Testis (tissue), 5 donors: ENCODE measurements at places on chromosomes 5 and 9. TPM values are rescaled to one million over a fixed set of nuclear protein-coding genes. Genes with fewer than 3 reads are reported as not detected.
A peak's percentile ranks its signal among the peaks of the same experiment; 100 is the strongest.

DNA sequence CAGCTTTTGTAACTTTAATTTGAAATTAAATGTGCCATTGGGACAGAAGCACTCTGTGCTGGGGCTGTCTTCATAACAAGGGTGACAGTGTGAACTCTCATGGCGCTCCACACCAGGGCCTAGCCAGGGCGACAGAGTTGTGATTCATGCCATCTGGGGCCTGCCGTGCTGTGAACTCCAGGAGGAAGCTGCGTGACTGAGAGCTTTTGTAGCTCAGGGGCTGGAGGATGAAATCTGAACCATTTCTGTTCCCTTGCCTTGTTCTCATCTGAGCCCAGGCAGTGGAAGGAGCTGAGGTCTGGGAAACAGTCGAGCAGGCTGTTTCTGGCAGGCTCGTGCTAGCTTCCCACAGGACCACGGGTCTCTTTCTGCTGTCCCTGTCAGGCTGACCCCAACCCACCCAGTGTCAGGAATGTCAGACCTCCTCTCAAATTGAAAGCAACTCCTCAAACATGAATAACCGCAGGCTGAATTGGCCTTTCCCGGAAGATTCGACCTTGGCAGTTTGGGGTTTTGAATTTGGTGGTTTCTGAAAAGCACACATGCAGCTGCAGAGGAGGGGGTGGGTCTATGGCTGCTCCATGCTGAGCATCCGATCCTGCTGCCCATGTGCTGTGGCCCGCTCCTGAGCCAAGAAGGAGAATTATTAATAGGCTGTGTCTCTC, 69.2 kb upstream of the RPS23 start:
- no peak overlapping the region for H3K4me3 ChIP-seq
- H3K36me3 ChIP-seq = no peaks in the 10 kb centered on the region
- H3K27me3 ChIP-seq = no peaks in the 10 kb centered on the region
- H3K27ac ChIP-seq = peak overlapping the region; percentile 65

DNA sequence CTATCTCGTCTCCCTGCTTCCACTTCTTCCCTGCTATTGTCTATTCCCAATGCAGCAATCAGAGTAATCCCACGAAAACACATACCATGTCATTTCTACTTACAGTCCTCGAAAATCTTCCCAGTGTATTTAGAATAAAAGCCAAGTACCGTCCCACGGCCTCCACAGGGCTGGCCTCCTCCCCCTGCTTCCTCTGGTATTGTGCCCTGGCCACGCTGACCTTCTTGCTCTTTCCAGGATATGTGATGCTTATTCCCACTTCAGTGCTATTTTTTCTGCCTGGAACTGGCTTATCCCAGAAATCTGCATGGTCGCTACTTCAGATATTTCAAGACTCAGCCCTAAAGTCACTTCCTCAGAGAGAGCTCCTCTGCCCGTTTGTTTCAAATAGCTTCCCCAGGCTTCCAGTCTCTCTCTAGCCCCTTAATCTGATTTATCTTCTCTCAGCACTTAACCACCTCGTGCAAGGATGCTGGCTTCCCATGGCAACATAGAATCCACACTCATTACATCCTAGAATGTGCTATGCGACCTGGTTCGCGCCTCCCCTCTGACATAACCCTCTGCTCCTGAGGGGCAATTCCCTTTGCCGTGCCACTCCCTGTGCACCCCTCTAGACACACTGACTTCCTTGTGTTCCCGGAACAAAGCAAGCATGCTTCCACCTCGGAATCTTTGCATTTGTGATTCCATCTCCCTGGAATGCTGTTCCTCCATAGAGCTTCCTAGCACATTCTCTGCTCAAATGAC, 365.9 kb downstream of the ZSWIM6 start:
- no peaks in the 10 kb centered on the region for H3K36me3 ChIP-seq
- DNase-seq = no peak
- no peaks in the 10 kb centered on the region for H3K4me1 ChIP-seq
- no peaks in the 10 kb centered on the region for H3K27me3 ChIP-seq
- no peak overlapping the region for H3K4me3 ChIP-seq

GRCh38 chr5:424301-425110, 18.5 kb upstream of the EXOC3 start:
- H3K4me3 ChIP-seq = no peak overlapping the region
- H3K27me3 ChIP-seq = no peaks in the 10 kb centered on the region
- no peaks in the 10 kb centered on the region for H3K4me1 ChIP-seq
- H3K36me3 ChIP-seq = no peaks in the 10 kb centered on the region
- DNase-seq = no peak

GPBP1 gene
- total RNA-seq = 137 TPM

- no peak overlapping the region for H3K4me3 ChIP-seq
- no peaks in the 10 kb centered on the region for H3K27me3 ChIP-seq
- H3K27ac ChIP-seq = no peak overlapping the region
These were observed 56.5 kb upstream of the ADRB2 start for GRCh38 chr5:148769941-148770340.

BRINP1 gene
- total RNA-seq = 1.2 TPM

- no peak overlapping the region for H3K27ac ChIP-seq
- DNase-seq = peak; percentile 68
- no peaks in the 10 kb centered on the region for H3K36me3 ChIP-seq
- H3K4me3 ChIP-seq = no peak overlapping the region
- no peaks in the 10 kb centered on the region for H3K27me3 ChIP-seq
These were observed 389.6 kb downstream of the SEMA5A start for GRCh38 chr5:9156282-9156681.

GRCh38 chr9:36450110-36450732, 50.2 kb upstream of the RNF38 start:
- peaks cover 40% of the 10 kb centered on the region for H3K4me1 ChIP-seq
- no peaks in the 10 kb centered on the region for H3K36me3 ChIP-seq
- peak; percentile 54 for DNase-seq
- no peaks in the 10 kb centered on the region for H3K27me3 ChIP-seq

TAS2R1 gene
- total RNA-seq = 1.3 TPM

NAIP gene
- 45.9 TPM for total RNA-seq

DNA sequence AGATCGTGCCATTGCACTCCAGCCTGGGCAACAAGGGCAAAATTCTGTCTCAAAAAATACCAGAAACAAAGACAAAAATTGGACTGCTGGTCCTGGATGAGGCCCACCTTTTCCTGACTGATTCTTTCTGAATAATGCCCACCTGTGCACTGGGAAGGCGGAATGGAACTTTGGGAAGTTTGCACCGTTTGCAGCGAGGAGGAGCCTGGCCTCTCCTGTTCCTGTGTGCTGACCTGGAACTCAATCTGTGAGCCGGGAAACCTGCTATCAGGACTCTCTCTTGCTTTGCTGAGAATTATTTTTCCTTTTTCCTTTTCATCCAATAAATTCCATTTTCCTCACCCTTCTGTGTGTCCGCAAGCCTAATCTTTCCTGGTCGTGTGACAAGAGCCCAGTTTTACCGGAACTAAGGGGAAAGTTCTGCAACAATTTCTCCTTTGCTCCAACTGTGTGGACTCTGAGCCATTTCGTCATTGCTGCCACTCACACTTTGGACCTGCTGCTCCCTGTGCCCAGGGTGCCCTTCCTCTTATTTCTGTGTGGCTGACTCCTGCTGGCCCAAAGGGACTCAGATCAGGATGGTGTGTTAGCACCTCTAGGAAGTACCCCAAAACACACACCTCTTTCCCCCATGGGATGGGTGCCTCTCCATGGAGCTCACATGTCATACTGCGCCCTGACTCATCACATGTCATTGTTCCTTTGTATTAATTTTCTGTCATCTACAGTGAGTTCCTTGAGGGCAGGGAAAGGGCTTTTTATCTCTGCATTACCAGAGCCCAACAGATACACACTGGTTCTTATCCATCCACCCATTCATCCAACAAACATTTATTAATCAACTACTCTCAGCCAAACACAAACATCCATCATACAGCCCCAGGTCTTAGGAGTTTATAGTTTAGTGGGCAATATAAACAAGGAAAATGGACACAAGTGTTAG, 4.7 kb upstream of the GLRX start:
- no peak overlapping the region for H3K4me3 ChIP-seq
- H3K4me1 ChIP-seq = peaks cover 13% of the 10 kb centered on the region
- H3K36me3 ChIP-seq = no peaks in the 10 kb centered on the region
- no peak for DNase-seq
- no peaks in the 10 kb centered on the region for H3K27me3 ChIP-seq

TAF9 gene
- 182 TPM for total RNA-seq

GRCh38 chr5:154768207-154768606, 13.0 kb downstream of the LARP1 start:
- no peaks in the 10 kb centered on the region for H3K27me3 ChIP-seq
- peaks cover 43% of the 10 kb centered on the region for H3K4me1 ChIP-seq
- no peak for DNase-seq
- no peak overlapping the region for H3K4me3 ChIP-seq
- no peak overlapping the region for H3K27ac ChIP-seq

DNA sequence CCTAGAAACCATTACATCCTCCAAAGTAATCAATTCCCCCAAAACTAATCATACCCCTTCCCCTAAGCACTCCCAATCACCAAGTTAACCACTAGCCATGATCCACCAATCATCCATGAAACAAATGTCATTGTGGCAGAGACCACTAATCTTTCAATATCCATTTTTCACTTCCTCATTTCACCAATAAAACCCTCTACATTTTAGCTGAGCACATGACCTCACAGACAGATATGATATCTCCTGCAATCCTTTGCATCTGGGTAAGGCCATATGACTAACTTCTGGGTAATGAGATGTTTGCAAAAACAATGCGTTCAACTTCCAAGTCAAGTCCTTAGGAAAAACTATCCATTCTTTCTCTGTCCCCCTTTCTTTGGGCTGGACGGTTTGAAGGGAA, 20.7 kb downstream of the OR2S2 start:
- no peak overlapping the region for H3K4me3 ChIP-seq
- no peaks in the 10 kb centered on the region for H3K36me3 ChIP-seq
- H3K4me1 ChIP-seq = no peaks in the 10 kb centered on the region
- H3K27ac ChIP-seq = no peak overlapping the region
- H3K27me3 ChIP-seq = no peaks in the 10 kb centered on the region
- no peak for DNase-seq

GRCh38 chr9:135216791-135217441, 129.4 kb downstream of the OLFM1 start:
- no peak overlapping the region for H3K27ac ChIP-seq
- H3K27me3 ChIP-seq = no peaks in the 10 kb centered on the region
- H3K4me1 ChIP-seq = no peaks in the 10 kb centered on the region
- H3K36me3 ChIP-seq = no peaks in the 10 kb centered on the region
- DNase-seq = no peak

- no peak overlapping the region for H3K27ac ChIP-seq
- H3K36me3 ChIP-seq = no peaks in the 10 kb centered on the region
- peaks cover 18% of the 10 kb centered on the region for H3K4me1 ChIP-seq
- no peaks in the 10 kb centered on the region for H3K27me3 ChIP-seq
- H3K4me3 ChIP-seq = no peak overlapping the region
These were observed 35.5 kb upstream of the CREBRF start for GRCh38 chr5:173020643-173021042.

DNA sequence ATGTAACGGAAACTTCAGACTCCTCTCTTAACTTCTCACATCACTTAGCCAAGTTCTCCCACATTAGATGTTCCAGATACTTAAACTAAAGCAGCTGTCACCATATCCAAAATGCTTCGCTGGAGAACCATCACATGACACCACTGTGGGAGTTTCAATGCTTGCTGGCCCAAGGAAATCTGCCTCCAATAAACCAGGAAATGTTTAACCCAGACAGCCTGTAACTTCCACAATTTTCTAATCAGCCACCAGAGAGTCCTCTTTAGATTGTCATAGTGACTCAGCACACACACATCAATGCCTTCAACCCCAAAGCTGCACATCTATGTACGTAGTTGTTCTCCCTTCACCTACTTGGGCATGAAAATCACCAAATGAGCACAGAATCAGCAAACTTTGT, 118.7 kb downstream of the LPAR1 start:
- H3K27me3 ChIP-seq = no peaks in the 10 kb centered on the region
- H3K4me1 ChIP-seq = peaks cover 5% of the 10 kb centered on the region
- no peak for DNase-seq
- no peak overlapping the region for H3K4me3 ChIP-seq

GRCh38 chr5:141366016-141366896, 2.3 kb downstream of the PCDHGA5 start:
- no peak overlapping the region for H3K4me3 ChIP-seq
- H3K27ac ChIP-seq = no peak overlapping the region
- no peaks in the 10 kb centered on the region for H3K27me3 ChIP-seq
- H3K4me1 ChIP-seq = no peaks in the 10 kb centered on the region

GRCh38 chr5:91313757-91314673, 69.1 kb downstream of the ARRDC3 start:
- H3K36me3 ChIP-seq = no peaks in the 10 kb centered on the region
- peaks cover 16% of the 10 kb centered on the region for H3K4me1 ChIP-seq
- H3K27me3 ChIP-seq = no peaks in the 10 kb centered on the region

GRCh38 chr5:64144425-64145215, 21.0 kb upstream of the RNF180 start:
- H3K4me1 ChIP-seq = no peaks in the 10 kb centered on the region
- no peak for DNase-seq
- H3K27me3 ChIP-seq = no peaks in the 10 kb centered on the region
- no peak overlapping the region for H3K4me3 ChIP-seq

POLR3G gene
- total RNA-seq = 9.4 TPM
